Psoas muscle (tissue), 8 donors: ENCODE measurements at places on chromosomes 4 and X. TPM values are rescaled to one million over a fixed set of nuclear protein-coding genes. Genes with fewer than 3 reads are reported as not detected.

UNC5C gene
- 0.44 TPM for total RNA-seq

CTAG2 gene
- total RNA-seq = not detected

PTCHD1 gene
- total RNA-seq = 0.11 TPM

XAGE5 gene
- total RNA-seq = not detected

GRCh38 chr4:146098397-146098796 lies 77.1 kb upstream of the LSM6 start:
- DNase-seq = no peak

- DNase-seq = no peak
Measured at GRCh38 chr4:94711635-94712034, 46.1 kb upstream of the BMPR1B start.

- no peak for DNase-seq
Measured at GRCh38 chr4:64883087-64883807, 474.0 kb upstream of the TECRL start.

- no peak for DNase-seq
Measured at GRCh38 chr4:75243570-75243969, 270.6 kb downstream of the RCHY1 start.

DNA sequence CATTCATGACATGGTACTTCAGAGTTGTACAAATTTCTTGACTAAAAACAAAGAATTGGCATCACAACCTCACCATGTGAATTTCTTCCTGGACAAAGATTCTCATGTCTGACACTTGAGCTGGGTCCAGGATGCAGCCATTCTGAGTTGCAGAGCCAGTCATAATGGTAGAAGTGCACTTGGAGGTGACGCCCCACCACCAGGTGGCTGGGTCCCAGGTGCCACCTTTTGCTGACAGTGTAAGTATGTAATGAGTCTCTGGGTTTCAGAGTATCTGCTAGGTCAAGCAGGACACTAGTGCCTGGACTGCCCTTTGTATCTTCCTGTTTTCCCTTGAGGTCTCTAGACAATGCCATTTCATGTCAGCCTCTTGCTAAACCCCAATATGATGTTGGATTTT lies 36.6 kb upstream of the WDR1 start:
- no peak for DNase-seq

- DNase-seq = no peak
Measured at GRCh38 chr4:17112292-17112659, 213.8 kb upstream of the LDB2 start.

- no peak for DNase-seq
Measured at GRCh38 chrX:53028678-53029077, 19.9 kb upstream of the GPR173 start.

DNA sequence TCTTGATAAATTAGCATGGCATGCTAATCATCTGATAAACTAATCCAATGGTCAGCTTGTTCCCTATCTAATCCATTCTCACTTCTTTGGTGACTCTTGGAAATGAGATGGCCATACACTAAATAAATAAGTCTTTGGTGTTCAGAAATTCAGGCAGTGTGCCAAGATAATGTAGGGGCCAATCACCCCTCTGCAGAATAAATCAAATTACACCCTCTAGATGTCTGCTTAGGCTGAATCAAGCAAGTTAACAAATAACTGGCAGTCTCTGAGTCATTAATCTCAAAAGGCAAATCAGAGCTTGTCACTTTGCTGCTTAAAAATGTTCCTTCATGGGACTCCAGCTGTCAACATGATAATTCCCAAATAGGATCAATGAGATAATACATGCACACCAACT lies 97.4 kb downstream of the NLGN4X start:
- no peak for DNase-seq

DNA sequence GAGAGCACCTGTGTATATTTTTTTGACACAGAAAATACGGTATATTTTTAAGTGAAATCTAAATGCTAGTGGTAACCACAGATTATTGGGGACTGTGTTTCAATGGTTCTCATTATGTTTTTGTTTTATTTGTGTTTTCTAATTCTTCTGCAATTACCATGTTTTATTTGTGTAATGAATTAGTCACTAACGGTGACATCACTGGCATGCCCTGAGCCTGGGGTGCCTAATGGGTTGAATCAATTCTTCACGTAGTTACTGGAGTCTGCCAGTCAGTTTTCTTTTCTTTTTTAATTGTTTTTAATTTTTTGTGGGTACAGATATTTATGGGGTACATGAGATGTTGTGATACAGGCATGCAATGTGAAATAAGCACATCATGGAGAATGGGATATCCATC lies 168.8 kb downstream of the RELL1 start:
- DNase-seq = no peak

DNA sequence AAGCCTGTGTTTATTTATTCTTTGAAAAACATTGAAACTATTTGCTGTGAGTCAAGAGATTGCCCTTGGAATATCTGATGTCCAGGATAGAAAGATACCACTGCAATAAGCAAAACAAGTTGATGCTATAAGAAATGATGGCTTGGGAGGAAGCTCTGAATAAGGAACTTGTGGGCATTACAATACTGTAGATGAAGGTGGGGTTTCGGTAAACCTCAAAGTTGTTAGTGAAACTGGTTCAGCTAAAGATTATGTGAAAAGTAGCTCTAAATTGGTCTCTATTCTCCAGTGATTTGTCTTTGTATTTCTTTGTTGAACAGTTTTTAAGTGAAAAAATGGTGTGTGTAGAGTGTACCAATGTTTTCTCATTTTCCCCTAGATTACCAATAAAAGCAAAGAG lies 128.7 kb downstream of the AKAP4 start:
- DNase-seq = no peak

DNA sequence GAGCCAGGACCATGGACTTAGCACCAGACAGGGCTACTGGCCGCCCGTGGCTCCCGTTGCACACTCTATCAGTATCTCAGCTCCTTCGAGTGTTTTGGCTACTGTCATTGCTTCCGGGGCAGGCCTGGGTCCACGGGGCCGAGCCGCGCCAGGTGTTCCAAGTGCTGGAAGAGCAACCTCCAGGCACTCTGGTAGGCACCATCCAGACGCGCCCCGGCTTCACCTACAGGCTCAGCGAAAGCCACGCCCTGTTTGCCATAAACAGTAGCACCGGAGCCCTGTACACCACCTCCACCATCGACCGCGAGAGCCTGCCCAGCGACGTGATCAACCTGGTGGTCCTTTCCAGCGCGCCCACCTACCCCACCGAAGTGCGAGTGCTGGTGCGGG lies 1.6 kb downstream of the FAT4 start:
- peak; percentile 35 for DNase-seq

GRCh38 chrX:23788946-23789345 lies 6.0 kb downstream of the SAT1 start:
- DNase-seq = no peak

- no peak for DNase-seq
Measured at GRCh38 chr4:173246719-173247118, 78.1 kb downstream of the GALNT7 start.

DNA sequence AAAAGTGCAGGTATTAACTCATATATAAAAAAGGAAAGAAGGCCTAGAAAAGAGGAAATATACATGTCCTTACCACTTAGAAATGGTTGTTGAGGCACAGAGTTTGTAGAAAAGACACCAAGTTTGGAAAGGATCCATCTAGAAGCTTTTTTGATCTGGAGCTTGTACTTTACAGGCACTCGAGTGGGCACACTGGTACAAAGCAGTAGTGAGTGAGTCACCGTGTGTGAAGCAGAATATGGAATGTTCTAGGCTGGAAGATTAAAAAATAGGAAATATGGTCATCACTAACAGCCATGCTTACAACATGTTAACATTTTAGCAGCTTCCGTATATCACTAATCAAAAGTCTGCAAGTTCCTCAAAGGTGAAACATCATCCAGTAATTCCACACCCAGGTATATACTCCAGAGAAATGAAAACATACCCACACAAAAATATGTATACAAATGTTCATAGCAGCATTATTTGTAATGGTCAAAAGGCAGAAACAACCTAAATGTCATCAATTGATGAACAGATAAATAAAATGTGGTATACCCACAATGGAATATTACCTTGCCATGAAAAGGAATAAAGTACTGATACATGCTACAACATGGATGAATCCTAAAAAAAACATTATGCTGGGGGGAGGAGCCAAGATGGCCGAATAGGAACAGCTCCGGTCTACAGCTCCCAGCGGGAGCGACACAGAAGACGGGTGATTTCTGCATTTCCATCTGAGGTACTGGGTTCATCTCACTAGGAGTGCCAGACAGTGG lies 69.5 kb downstream of the FRYL start:
- DNase-seq = no peak

- DNase-seq = no peak
Measured at GRCh38 chr4:56649445-56650261, 31.4 kb downstream of the HOPX start.

DNA sequence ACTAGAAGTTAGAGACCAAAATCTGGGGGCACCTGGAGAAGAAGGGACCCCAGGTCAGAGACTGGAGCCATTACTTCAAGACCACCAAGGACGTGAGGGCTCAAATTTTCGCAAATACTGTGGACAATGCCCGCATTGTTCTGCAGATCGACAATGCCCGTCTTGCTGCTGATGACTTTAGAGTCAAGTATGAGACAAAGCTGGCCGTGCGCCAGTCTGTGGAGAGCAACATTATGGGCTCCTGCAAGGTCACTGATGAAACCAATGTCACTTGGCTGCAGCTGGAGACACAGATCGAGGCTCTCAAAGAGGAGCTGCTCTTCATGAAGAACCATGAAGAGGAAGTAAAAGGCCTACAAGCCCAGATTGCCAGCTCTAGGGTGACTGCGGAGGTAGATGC lies 101.2 kb downstream of the NCAPG start:
- DNase-seq = no peak
